Lung microvascular endothelial cell (primary cell): ENCODE measurements at places on chromosomes 1 and 21.

GRCh38 chr1:110341872-110342331, 2.7 kb downstream of the RBM15 start:
- DNase-seq, result no peak

GRCh38 chr1:203342192-203342940, 8.6 kb downstream of the FMOD start:
- peak; percentile 65 for DNase-seq

DNA sequence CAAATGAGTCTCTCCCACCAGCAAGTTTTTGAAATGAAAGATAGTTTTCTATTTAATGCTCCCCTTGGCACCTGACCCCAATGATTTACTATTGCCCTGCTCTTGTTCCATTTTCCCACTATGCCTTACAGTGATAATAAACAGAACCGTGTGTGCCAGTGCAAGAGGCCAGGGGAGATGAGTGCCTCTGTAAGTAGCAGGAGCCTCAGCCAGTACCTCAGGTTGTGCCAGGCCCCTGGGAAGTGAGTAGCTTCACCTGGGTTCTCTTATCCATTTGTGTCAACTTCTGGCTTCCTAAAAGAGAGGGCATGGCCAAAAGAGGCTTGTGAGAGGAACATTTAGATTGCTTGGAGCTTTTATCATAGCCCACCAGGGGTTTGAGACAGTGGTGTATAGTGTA, 3.4 kb upstream of the ROR1 start:
- DNase-seq, result no peak

GRCh38 chr1:183498342-183498991, 26.2 kb downstream of the SMG7 start:
- DNase-seq, result no peak

GRCh38 chr1:31639543-31639942, 5.1 kb downstream of the PEF1 start:
- DNase-seq, result no peak

DNA sequence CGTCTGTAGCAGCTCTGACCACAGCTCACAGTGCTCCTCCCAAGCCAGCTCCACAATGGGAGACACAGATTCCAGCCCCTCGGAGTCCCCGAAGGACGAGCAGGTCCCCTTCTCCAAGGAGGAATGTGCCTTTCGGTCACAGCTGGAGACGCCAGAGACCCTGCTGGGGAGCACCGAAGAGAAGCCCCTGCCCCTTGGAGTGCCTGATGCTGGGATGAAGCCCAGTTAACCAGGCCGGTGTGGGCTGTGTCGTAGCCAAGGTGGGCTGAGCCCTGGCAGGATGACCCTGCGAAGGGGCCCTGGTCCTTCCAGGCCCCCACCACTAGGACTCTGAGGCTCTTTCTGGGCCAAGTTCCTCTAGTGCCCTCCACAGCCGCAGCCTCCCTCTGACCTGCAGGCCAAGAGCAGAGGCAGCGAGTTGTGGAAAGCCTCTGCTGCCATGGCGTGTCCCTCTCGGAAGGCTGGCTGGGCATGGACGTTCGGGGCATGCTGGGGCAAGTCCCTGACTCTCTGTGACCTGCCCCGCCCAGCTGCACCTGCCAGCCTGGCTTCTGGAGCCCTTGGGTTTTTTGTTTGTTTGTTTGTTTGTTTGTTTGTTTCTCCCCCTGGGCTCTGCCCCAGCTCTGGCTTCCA, 22.9 kb upstream of the VPS13D start:
- DNase-seq, result no peak

GRCh38 chr1:9086045-9086444, 16.6 kb upstream of the SLC2A5 start:
- no peak for DNase-seq

DNA sequence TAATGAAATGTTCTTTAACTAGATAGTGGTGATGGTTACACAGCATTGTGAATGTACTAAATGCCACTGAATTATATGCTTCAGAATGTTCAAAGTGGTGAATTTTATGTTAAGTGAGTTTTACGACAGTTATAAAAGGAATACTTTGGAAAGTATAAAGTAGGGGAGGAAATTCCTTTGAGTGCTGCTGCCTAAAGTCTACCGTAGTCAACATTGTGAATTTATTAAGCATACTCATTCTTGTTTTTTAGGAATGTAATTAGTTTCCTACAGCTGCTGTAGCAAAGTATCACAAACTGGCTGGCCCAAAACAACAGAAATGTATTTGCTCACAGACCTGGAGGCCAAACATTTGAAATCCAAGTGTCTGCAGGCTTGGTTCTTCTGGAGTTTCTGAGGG, 73.0 kb downstream of the SWT1 start:
- no peak for DNase-seq

GRCh38 chr1:248807067-248807737, 18.5 kb downstream of the SH3BP5L start:
- peak; percentile 57 for DNase-seq
